ENCODE measurements at places on chromosomes 3 and 15.

DNA sequence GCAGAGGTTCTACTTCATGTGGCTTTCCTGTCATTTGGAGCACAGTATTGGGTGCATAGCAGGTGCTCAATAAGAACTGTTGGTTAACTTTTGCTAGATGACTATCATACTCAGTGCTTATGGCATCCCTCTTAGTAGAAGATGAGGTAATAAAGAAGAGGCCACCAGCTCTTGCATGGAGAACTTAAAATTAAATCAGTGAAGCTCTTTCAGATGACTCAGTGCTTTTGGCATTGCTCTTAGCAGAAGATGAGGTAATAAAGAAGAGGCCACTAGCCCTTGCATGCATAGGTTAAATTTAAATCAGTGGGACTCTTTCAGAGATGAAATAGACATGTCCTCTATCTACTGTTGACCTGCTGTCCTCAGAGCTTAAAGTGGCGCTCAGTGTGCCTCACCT, 109.4 kb upstream of the FGF7 start:
- DNase-seq: no peak

DNA sequence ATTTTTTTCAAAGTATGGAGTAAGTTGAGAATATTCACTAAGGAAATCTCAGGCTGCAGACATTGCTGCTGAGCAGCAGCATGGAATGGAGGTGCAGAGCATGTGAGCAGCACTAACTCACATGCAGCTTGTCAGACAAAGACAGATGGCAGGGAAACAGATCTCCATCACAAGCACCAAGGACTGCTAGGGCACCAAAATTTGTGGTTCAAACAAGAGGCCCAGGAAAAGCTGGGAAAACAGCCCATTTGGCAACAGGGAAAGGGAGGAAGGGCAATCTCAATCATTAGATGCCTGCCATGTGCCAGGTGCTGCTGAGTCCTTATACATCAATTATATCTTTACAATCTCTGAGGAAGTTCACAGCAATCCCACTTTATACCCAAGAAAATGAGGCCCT, 47.2 kb upstream of the EIF1B start:
- no peak for DNase-seq

DNA sequence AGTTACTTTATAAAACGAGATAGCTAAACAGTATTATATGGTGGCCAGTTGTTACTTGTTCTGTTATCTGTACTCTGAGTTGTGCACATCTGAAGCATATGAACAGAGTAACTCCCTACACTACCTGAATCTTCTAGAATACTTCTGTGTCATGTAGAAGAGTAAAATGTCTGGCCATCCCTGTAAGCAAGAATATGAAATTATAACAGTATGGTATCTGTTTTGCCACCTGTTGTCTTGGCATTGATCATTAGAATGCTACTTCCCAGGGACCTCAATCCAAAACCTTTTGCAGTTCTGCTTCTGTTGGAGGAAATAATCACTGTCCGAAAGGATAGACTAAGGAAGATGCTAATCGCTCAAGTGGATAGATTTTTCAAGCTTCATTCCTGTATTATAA, 1.9 kb downstream of the TEX9 start:
- no peak for DNase-seq

GRCh38 chr15:93035953-93036810, 52.8 kb downstream of the RGMA start:
- DNase-seq: no peak

DNA sequence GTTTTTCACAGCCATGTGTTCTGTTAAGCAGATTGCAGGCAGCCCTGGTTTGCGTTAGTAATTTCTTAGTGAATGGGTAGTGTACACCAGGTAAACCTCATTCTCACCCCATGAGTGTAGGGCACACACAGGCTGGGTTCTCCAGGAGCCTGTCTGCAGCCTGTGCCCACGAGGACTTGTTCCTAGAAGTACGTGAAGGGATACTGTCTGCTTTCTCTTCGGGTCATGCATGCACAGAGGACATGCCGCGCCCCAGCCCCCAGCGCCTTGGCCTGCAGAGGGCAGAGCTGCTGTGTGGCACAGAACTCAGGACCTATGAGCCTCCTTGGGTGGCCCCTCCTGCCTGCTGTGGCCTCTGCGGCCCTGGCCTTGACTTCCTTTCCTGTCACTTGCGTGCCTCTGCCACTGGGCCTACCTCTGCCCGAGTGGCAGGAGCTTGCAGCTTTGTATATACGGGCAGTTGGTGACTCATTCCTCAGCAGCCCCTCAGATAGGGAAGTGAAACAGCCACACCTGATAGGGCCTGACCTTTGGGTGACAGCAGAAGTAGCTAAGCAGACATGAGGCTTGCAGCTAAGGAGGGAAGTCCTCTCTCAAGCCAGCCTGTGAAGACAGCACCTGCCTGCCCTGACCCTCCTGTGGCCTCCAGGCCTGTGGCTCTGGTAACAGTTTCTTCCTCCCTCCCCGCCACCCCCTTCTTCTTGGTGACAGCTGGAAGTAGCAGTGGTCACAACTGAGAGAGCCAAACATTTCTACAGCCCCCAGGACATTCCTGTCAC, 19.5 kb downstream of the PPCDC start:
- DNase-seq: no peak

Measured in NCI-H1417 treated with DMSO at 0.1 percent for 48 hours (cell line).